Fibroblast of upper back skin (primary cell): ENCODE measurements at places on chromosomes 2 and 18.

- DNase-seq = no peak
Observed at GRCh38 chr18:80181642-80182461, 65.5 kb downstream of the PARD6G start.

- DNase-seq = peak; percentile 14
Observed at GRCh38 chr2:53672881-53673522, 94.6 kb upstream of the CHAC2 start.

DNA sequence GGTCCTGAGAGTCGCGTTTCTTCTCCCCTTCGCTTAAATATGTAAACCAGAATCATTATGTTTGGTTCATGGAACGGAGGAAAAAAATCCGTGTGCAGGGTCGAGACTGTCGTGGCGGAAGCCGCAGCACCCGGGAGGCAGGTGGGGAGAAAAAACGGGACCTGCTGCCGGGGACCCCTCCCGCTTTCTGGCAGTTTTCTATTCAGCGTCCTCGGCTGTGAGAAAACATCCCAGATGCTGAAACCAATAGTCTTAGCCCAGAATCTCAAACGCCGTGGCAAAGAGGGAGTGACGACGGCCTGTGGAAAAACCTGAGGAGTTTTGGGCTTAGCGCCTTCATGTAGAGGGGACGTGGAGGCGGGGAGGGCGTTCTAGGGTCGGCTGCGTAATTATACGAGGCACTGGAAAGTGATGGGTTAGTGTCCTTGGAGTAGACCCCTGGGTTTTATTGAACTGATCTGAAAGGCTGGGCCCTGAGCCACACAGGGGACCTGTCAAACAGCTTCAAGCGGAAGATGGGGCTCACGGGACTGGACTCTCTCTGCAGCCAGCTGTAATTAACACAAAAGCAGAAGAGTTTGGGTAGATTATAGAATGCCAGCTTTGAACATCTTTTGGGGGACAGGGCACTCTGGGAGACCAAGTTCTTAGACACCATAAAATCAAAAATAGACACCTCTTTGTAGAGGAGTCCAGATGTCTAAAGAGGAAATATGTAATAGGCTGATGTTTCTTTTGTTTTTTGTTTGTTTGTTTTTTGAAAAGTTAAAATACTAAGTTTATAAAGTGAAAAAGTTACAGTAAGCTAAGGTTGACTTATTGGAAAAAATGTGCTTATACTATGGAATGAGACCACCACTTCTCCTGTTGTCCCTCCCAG, 834 bp upstream of the BUB1 start:
- no peak for DNase-seq

- DNase-seq = no peak
Observed at GRCh38 chr2:85326406-85327159, 1.2 kb downstream of the TGOLN2 start.

DNA sequence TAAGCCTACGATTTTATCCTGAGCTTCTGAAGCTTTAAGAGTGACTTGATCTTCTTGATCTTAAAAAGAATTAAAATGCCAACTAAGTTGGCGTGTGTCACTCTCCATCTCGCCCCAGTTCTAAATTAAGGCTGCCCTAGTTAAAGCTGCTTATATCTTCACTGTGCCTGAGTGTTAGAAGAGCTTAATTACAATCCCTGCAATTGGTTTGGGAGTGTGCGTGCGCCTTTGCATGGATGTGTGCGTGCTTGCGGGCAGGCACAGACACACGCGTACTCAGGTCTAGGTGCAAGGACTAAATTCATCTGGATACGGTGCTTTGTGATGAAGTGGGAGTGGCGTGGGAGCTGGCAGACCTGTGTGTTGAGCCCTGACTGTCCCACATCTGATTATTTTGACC, 201.5 kb downstream of the FAM210A start:
- DNase-seq = no peak

DNA sequence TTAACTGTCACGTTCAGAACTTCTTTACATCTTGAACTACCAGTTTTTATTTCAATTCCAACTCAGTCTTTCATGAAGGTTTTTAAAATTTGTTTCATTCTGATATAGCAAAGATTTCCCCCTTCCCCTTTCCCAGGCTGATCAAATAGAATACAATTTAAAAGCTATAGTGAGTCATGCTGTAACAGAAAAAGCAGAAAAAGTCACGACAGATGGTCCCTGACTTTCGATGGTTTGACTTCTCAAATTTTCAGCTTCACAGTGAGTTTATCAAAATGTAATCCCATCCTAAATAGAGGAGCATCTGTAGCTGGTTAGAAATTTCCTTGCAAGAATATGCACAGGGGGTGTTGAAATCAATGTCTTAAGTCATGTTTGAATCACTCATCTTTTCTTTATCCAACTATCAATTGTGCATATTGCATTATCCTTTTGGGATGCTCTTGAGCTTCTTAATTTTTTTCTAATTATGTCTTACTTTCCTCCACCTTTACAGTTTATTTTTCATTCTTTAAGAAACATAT, 500.3 kb downstream of the LRP1B start:
- DNase-seq = no peak

DNA sequence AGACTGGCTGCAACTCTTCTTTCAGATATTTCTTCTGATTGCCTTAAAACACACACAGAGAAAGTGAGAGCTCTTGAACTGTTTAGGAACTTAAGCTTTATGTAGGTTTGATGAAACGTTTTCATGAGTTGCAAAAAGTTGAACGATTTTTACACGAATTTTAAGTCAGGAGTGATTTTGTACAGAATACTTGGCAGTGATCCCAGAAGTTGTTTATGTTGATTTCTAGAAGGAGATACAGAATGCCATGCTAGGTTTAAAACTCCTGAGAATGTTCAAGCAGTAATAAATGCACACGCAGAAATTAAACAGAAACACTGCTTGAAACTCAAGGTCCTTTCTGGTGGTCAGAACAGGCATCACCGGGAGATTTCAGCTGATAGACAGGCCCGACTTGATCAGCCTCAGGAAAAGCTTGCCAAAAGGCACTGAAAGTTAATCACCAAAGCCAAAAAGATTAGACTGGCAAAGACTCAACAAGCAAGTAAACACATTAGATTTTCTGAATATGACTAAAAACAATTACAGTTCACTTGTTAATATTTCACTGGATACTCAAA, 123.1 kb downstream of the SOCS6 start:
- DNase-seq = no peak

DNA sequence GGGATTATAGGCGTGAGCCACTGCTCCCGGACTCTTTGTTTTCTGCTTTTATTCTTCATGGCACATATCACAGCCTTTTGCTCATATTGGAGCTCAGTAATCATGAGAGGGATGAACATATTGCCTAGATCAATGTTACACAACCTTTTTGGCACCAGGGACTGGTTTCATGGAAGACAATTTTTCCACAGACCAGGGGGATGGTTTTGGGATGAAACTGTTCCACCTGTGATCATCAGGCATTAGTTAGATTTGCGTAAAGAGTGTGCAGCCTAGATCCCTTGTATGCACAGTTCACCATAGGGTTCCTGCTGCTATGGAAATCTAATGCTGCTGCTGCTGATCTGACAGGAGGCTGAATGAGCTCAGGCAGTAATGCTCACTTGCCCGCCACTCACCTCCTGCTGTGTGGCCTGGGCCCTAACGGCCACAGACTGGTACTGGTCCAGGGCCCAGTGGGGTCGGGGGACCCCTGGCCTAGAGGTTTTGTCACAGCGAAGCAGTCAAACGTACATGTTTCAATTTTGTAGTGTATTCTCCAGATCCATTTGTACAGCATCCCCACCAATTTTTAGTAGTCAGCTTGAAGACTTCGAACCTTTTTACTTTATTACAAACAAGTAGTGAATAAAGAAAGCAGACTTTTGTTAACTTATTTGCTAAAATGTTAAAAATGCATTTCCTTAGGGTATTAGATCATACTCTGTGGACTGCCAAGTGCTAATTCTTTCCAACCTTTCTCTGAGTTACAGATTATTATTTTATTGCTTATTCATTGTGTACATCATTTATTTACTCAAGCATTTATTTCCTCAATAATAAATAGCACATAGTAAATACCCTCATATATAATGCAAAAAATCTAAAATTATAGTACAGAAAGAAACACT, 6.2 kb downstream of the DAW1 start:
- DNase-seq = no peak

DNA sequence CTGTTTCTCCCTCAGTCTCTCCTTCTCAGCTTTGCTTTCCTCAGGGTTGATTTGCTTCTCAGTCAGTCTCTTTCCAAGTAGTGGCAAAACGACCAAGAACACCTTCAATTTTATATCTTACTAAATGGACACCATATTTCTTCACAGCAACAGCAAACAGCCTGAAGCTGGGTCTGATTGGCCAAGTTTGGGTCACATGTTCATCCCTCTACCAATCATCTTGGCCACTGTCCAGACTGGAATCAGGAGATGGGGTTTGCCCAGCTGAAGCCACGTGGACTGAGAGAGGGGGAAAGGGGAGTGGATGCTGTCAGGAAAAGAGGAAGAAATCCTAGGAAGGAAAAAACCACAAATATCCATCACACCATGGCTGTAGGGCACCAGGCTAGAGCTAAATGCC, 42.0 kb upstream of the ACMSD start:
- DNase-seq = no peak

DNA sequence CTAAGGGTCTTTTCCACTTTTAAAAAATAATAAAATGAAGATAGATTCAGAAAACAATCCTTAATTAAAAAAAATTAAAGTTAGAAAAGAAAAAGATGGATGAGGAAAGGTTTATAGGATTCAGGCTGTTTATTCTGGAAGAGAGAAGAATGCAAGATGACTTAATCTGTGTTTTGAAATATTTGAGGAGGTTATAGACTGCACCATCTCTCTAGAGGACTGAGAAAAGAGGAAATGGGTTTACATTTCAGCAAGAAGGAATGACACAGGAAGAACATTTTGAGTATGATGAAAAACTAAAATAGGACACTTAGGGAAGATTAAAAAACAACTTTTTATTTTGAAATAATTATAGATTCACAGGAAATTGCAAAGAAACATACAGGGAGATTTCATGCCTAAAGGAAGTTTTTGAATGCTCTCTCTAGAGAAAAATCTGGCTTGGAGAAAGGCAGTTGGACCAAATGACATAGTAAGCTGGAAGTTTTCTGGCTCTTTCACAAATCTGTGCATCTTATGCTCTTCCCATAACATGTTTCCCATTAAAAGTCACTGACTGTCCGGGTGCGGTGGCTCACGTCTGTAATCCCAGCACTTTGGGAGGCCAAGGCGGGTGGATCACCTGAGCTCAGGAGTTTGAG, 75.0 kb downstream of the CERS6 start:
- peak; percentile 64 for DNase-seq

DNA sequence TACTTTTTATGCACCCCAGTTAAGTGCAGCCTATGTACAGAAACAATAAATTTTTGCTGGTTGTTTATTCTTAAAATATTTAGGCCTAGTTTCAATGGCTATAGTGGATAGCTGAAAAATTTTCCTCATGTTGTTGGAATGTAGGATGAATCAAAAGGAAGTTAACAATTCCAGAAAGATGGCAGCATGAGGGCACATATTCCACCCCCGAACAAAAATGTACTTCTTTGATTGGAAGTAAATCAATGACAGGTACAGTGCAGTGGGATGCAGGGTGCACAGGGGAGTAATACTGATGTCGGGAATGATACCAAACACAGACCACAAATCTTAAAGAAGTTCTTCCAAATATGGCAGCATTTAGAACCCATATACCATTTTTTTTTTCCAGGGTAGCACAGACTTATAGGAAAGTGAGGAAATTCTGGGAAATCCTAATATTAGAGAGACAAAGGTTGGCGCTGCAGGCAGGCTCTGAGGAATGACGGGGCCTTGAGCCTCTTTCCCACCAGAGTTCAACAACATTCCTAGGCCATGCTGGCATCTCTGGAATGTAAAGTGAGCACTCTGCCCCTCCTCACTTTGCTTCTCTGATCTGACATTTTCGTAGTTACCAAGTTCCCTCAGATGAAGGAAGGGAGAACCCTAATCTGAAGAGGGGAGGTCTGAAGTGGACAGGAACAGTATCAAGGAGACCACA, 36.6 kb upstream of the IKZF2 start:
- peak; percentile 84 for DNase-seq
